ENCODE measurements at places on chromosomes 16 and 17. TPM values are rescaled to one million over a fixed set of nuclear protein-coding genes. Genes with fewer than 3 reads are reported as not detected.

Gene NLRC5
- total RNA-seq = 22.2 TPM

Gene EPN3
- not detected for total RNA-seq

Gene C16orf74
- 26.5 TPM for total RNA-seq

Gene TMEM170A
- total RNA-seq = 30.9 TPM

Gene KRT36
- 0.12 TPM for total RNA-seq

Gene SLC5A11
- total RNA-seq = not detected

Gene TBC1D26
- total RNA-seq = under 0.01 TPM
